Airway epithelial cell (primary cell): ENCODE measurements at places on chromosomes 6 and 20. TPM values are rescaled to one million over a fixed set of nuclear protein-coding genes. Genes with fewer than 3 reads are reported as not detected.

NEURL2 gene
- total RNA-seq, result 2.0 and 2.3 TPM in 2 replicates

KIZ gene
- 12.3 and 13.1 TPM in 2 replicates for total RNA-seq

TBXT gene
- total RNA-seq, result not detected in 2 replicates

GSTA1 gene
- total RNA-seq, result 0.28 and 0.63 TPM in 2 replicates

POLR1C gene
- 34.1 and 38.8 TPM in 2 replicates for total RNA-seq

ZBP1 gene
- not detected in 2 replicates for total RNA-seq

FERMT1 gene
- total RNA-seq, result 26.7 and 37.3 TPM in 2 replicates

MACROD2 gene
- 0.92 TPM in 1 of 2 replicates, not detected in the other for total RNA-seq

SASH1 gene
- total RNA-seq, result 6.3 and 8.0 TPM in 2 replicates

TSPO2 gene
- total RNA-seq, result not detected in 2 replicates

COL19A1 gene
- total RNA-seq, result not detected in 2 replicates

KHDC1L gene
- total RNA-seq, result not detected in 2 replicates

CAP2 gene
- 2.3 and 3.7 TPM in 2 replicates for total RNA-seq

DCBLD1 gene
- total RNA-seq, result 28.8 and 43.5 TPM in 2 replicates

APCDD1L gene
- total RNA-seq, result 1.5 and 1.6 TPM in 2 replicates

CST2 gene
- total RNA-seq, result not detected in 2 replicates

TFEB gene
- 11.4 and 14.2 TPM in 2 replicates for total RNA-seq

HIVEP1 gene
- 12.8 and 14.4 TPM in 2 replicates for total RNA-seq

SIRPB1 gene
- total RNA-seq, result 1.3 and 4.0 TPM in 2 replicates

MYCT1 gene
- not detected in 2 replicates for total RNA-seq

OR2B6 gene
- total RNA-seq, result not detected in 2 replicates

TFAP2B gene
- not detected in 2 replicates for total RNA-seq

CRISP3 gene
- 0.09 and 0.35 TPM in 2 replicates for total RNA-seq

RAMACL gene
- total RNA-seq, result 0.05 and 0.21 TPM in 2 replicates

BTN1A1 gene
- not detected in 2 replicates for total RNA-seq

RRAGD gene
- total RNA-seq, result 0.99 and 1.5 TPM in 2 replicates

KCNK5 gene
- total RNA-seq, result 0.07 TPM in 1 of 2 replicates, not detected in the other

ZSCAN9 gene
- total RNA-seq, result 3.9 and 7.0 TPM in 2 replicates

LY6G6C gene
- 1.5 and 3.7 TPM in 2 replicates for total RNA-seq

RBM24 gene
- 0.70 and 1.9 TPM in 2 replicates for total RNA-seq

RSPH9 gene
- total RNA-seq, result 0.14 and 0.23 TPM in 2 replicates

RAD21L1 gene
- not detected in 2 replicates for total RNA-seq

TRIM10 gene
- not detected in 2 replicates for total RNA-seq

SH3BGRL2 gene
- total RNA-seq, result 9.5 and 11.1 TPM in 2 replicates

OR12D3 gene
- not detected in 2 replicates for total RNA-seq

ZNF322 gene
- total RNA-seq, result 5.2 and 6.7 TPM in 2 replicates

MRAP2 gene
- total RNA-seq, result 0.46 and 0.49 TPM in 2 replicates

POM121L2 gene
- total RNA-seq, result not detected in 2 replicates

TFAP2D gene
- not detected in 2 replicates for total RNA-seq

GPX5 gene
- not detected in 2 replicates for total RNA-seq

UBR2 gene
- total RNA-seq, result 10.5 and 14.5 TPM in 2 replicates

WFDC5 gene
- 0.56 and 1.2 TPM in 2 replicates for total RNA-seq

DAAM2 gene
- under 0.01 and 1.9 TPM in 2 replicates for total RNA-seq

TP53TG5 gene
- total RNA-seq, result not detected in 2 replicates

ORC3 gene
- 14.5 and 21.4 TPM in 2 replicates for total RNA-seq

SEMG1 gene
- not detected in 2 replicates for total RNA-seq

TFAP2C gene
- 10.8 and 13.3 TPM in 2 replicates for total RNA-seq

CST3 gene
- 466 and 506 TPM in 2 replicates for total RNA-seq

EEF1A1 gene
- total RNA-seq, result 9,123 and 9,446 TPM in 2 replicates

ACTL10 gene
- total RNA-seq, result 2.8 and 3.2 TPM in 2 replicates

PBOV1 gene
- not detected in 2 replicates for total RNA-seq
